ENCODE measurements at places on chromosomes 2 and 18. TPM values are rescaled to one million over a fixed set of nuclear protein-coding genes. Genes with fewer than 3 reads are reported as not detected.
A peak's percentile ranks its signal among the peaks of the same experiment; 100 is the strongest.

DNA sequence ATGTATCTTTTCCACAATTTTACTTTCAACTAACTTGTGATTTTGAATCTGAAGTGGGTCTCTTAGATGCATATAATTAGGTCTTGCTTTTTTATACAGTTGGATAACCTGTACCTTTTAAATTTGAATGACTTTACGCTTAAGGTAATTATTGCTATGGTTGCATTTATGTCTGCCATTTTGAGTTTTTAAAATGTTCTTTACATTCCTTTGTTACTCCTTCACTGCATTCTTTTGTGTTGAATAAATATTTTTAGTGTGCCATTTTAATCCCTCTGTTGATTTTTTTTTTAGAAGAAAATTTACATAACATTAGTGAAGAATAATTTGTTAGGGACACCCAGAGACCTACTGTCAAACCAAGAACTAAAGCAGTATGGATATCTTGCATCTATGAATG is 65.3 kb downstream of the BIRC6 start:
- no peak for DNase-seq

DNA sequence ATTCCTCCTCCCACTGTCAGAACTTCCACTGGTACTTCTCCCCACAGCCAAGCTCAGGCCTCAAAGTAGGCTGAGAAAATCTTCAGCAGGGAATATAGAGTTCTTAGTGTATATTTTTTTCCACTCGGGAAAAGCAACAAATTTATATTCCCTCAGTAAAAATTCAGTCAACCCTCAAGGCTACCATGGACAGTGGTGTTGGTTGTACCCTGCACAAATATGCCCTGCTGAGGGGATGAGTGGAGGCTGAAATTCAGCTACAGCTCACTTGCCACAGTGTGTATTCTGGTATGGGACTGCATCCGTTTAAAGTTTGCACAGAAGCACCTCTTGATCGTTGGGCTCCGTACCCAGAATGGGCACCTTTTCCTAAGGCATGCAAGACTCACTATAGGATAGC is 90.8 kb upstream of the LGALSL start:
- no peak for DNase-seq

GRCh38 chr2:194166818-194167217 is 1490.2 kb upstream of the SLC39A10 start:
- DNase-seq = peak; percentile 50

DNA sequence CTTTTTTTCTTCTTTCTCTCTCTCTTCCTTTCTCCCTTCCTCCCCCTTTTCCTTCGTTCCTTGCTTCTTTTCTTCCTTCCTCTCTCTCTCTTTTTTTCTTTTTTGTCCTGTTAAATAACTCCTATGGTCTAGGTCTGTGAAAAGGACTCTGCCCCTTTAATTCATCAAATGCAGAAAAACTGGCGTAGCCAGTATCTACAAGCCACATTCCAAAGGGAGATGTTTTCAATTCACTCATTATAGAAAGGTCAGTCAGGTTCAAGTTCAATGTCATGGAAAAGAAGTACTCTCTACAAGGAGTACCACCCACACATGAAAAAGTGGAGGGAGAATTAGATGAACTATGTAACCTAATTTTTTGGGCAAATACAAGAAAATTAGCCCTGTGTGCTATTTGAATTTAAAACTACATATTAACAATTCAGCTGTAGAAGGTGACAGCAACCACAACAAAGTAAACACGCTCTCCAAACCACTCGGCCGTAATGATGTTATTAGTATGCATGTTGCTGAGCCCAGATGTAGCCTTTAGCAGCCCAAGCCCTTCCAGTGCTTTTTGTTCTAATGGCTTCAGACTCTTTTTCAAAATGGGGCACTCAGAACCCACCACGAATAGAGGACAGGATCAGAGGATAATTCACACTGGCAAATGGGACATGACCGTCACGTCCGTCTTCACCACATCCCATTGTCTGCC is 735.4 kb upstream of the FANCL start:
- DNase-seq = no peak

MC5R gene
- total RNA-seq = not detected

DNA sequence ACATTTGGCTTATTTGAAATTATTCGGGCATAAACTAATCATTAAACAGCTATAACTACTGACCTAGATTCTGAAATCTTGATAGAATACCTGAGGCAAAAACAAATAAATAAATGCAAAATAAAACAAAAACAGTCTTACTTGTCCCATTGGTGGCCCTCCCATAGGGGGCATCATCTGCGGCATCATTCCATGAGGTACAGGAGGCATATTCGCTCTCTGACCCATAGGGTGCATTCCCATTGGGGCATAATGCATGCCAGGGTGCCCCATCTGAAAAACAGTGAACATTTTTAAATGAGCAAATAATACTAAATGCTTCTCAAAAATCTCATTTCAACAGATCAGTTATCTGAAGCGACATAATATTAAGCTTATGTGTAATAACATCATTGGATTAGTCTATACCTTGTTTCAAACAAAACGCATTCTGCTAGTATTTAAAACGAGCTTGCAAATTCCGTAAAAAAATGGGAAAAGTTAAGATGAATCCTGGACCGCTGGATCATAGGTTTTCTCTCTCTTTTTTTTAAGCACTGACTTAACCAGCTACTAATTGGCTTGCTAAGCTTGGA is 1.3 kb downstream of the PRPF40A start:
- DNase-seq = peak; percentile 57

PSMA8 gene
- total RNA-seq = not detected

GRCh38 chr2:96091141-96091710 is 25.1 kb downstream of the ADRA2B start:
- DNase-seq = no peak

ACTG2 gene
- not detected for total RNA-seq

GRCh38 chr2:148362144-148362796 is 282.3 kb upstream of the EPC2 start:
- no peak for DNase-seq

DNA sequence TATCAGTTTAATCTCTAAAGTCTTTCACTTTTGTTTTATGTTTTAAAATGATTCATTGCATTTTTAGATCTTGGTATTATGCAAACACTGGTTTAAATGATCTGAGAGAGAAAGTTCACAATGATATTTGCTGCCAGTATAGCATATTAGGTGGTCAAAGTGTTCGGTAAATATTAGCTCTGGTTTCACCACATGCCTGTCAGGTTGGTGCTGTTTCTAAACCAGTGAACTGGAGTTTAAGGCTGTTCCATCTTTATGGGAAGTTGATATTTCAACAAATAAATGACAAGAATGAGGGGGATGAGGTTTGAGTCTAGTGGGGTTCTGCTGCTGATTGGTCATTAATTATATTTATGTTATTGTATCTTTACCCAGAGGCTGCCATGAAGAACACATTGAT is 436.4 kb downstream of the DCDC2C start:
- no peak for DNase-seq

DNA sequence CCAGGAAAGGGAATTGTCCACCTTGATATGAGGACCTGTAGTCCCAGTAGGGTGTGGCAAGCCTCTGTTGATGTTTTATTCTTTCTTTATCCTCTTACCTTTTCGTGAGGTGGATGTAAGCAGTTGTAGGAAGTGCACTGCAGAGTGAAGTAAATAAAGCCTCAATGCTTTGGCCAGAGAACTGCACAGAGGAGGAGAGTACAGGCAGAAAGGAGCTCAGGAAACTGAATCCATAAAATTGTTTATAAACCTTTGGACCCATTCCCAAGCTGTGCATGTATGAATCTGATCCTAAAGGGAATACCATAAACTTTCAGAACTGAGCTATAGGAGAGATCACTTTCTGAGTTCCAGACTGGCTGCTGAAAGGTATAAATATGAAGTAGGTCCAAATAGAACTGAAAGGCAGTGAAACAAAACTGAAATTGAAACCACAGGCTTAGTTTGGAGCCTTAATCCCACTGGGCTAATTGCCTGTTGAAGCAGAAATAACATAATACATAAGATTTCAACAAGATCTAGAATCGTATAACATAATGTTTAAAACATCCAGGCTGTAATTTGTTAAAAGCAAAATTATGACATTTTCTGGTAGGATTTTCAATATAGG is 17.9 kb upstream of the SLC9A4 start:
- no peak for DNase-seq

- no peak for DNase-seq
Observed at GRCh38 chr2:17195016-17195415, 323.2 kb downstream of the RAD51AP2 start.

DNA sequence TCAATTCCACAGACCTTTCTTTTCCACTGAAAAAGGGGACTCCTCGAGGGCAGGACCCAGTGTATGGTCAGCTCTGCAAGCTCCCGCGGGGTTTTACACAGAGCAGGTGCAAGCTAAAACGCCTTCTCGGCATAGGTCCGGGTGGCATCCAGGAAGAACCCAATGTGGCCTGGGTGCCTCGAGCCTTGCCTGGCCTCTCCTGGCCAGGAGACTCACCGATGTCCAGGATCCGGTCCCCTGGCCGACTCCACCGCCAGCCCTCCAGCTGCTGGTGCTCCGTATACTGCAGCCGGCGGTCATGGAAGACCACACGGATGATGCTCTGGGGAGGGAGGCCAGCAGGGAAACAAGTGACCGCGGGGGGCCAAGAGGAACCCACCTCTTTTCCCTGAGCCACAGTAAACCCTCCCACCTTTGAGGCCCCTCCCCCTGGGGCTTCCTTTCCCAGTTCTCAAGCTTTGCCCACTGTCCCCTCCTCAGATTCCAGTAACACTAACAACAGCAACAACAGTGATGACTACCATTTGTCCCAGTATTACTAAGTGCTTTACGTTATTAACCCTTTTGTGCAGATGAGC is 36.1 kb downstream of the TFCP2L1 start:
- DNase-seq = no peak

ALK gene
- total RNA-seq = not detected
